ENCODE measurements at places on chromosomes 7 and 10.
A peak's percentile ranks its signal among the peaks of the same experiment; 100 is the strongest.

DNA sequence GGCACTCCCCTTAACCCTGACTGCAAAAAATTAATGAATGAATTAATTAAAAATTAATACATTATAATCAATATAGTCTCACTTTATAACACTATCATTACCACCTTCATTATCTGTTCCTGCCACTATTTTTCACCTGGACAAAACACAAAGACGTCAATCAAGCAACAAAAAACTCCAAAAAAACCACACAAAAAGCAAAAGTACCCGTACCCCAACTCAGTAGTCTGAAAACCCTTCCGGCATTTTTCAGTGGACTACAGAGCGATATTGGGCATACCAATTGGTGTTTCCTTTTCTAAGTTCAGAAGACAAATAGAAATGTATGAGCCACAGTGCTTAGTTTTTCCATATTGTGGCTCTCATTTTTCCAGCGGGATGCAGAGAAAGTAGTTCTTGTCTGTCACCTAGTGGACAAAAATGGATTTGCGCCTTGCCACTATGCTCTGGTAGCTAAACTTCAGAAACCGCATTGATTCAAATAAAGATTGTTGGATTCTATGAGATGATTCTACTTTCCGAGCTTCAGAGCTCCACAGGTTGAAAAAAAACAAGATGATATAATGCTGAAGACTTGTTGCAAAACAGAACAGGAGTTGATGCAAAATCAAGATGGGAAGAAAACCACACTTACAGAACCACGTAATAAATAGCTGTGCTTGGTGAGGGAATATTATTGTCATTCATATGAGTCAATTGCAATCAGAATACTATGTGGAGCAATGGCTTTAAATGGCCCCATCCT is 50.6 kb upstream of the ITGB1 start:
- peak; percentile 92 for DNase-seq

DNA sequence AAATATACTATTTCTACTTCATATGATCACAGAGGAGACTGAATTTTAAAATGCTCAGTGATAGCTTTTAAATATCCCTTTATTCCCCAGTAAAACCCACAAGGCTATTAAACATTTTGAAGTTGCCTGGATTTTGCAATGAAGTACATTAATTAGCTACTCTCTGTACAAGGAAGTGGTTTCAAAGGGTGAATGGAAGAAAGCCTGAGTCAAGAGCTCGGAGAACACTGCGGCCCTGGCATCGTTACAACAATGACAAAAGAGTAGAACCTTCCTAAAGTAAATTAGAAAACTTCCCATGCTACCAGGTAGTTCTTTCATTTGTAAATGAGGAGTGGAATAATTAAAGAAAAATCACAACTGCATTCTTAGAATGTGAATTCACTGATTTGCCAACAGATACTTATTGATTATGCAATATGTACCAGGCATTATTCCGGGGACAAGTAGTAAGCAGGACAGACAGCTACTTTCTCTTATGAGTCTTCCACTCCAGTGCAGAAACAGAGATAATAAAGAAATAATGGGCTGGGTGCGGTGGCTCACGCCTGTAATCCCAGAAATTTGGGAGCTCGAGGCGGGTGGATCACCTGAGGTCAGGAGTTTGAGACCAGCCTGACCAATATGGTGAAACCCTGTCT is 63.0 kb downstream of the ZNF22 start:
- DNase-seq = no peak

DNA sequence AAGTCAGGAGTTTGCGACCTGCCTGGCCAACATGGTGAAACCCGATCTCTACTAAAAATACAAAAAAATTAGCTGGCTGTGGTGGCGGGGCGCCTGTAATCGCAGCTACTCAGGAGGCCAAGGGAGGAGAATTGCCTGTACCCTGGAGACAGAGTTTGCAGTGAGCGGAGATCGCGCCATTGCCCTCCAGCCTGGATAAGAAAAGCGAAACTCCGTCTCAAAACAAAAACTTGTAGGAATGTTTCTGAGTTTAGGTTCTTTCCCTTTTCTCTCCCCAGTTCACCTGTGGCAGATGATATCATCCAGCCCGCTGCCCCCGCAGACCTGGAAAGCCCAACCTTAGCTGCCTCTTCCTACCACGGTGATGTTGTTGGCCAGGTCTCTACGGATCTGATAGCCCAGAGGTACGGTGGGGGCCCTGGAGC is 138.8 kb upstream of the BTBD16 start:
- DNase-seq = no peak

- DNase-seq = no peak
Observed at GRCh38 chr7:148060724-148061123, 529.8 kb upstream of the C7orf33 start.

GRCh38 chr7:47358944-47359588 is 222.8 kb downstream of the TNS3 start:
- no peak for DNase-seq

DNA sequence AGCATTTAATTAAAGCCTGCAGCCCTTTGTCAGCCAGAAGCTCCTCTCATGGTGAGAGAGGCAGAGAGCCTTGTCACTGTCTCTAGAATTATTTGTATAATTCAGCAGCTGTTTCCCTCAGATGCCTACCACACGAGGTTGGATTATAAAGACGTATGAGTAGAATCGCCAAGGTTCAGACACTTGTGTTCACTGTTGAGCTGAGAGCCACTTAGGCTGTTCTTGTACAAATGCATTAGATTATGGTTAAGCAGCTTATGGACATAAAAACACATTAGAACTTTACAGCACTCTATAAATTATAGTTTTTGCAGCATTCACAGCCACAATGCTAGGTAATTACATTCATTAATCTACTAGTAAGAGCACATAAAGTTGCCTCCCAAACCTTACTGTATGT is 282.6 kb downstream of the AUTS2 start:
- DNase-seq = no peak

- DNase-seq = no peak
Observed at GRCh38 chr10:130411496-130412085, 275.4 kb downstream of the GLRX3 start.

- DNase-seq = no peak
Observed at GRCh38 chr7:30880125-30880720, 31.4 kb upstream of the AQP1 start.

GRCh38 chr7:10908600-10908999 is 65.1 kb upstream of the PHF14 start:
- DNase-seq = no peak

DNA sequence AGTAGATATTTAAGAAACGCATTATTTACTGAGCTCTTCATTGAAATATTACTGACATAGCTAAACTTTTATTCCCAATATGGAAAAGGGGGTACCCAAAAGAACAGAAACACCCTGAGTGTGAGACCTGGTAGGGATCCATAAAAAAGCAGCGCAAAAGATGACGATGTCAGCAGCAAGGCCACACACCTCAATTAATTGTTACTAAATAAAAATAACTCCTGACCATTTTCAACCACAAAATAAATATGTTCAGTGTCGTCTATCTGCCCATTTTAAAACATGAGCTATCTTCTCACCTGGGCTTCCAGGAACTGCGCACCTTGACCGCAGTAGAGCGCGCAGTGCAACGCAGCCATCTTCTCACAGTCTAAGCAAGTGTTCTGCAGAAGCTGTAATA is 61.2 kb downstream of the GSAP start:
- DNase-seq = no peak

DNA sequence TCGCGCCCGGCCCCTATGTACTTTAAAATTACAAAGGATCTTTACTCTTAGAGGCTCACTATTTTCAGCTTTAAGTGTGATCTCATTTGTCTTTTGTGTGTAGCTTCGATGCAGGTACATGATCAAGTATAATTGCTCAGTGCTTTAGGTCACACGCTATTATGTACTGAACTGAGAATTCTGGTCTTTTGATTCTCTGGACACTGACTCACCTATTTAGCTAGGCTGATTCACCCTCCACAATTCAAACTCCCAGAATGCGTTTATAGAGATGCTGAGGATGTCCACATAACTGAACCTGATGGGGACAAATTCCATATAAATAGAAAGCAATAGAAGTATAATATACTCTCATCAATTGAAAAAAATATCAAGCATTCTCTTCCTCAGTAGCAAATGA is 57.8 kb downstream of the PRKCQ start:
- no peak for DNase-seq

DNA sequence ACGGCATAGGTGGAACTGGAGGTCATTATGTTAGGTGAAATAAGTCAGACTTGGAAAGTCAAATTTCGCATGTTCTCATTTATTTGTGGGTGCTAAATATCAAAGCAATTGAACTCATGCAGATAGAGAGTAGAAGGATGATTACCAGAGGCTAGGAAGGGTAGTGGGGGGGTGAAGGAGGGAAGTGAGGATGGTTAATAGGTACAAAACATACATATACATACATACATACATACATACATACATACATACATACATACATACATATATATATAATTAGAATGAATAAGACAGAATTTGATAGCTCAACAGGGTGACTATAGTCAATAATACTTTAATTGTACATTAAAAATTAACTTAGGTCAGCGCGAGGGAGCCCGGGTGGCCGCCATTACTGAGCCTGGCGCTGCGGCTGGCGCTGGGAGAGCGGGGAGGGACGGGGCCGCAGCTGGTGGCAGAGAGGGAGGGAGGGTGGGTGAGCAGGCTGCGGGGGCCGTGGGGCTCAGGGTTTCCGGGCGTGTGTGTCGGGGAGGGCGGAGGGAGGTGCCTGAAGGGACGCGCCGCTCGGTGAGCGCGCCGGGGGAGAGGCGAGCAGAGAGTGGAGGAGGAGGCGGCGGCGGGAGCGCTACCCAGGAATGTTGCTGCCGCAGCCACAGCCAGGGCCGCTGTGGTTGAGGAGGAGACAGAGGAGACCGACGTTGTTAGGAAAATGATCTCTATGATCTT is 85.8 kb upstream of the EGFR start:
- peak; percentile 83 for DNase-seq

- DNase-seq = no peak
Observed at GRCh38 chr7:76051840-76052239, 3.9 kb downstream of the MDH2 start.

DNA sequence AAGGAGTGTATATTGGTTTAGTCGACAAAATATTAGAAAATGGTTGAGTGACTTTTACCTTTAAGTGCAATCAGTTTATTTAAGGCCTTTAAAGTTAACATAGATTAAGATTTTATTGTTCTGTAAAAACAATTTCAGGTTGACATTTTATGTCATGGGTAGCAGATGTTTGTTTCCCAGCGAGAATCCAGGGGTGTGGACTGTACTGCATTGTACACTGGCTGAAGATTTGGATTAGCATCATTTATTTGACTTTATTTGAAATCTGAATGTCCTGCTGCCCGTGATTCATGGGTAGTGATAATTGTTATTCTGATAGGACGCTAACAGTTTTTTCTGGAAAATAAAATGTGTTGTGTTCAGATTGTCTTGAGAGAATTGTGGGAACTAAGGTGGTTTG is 39.3 kb downstream of the RBM33 start:
- no peak for DNase-seq

DNA sequence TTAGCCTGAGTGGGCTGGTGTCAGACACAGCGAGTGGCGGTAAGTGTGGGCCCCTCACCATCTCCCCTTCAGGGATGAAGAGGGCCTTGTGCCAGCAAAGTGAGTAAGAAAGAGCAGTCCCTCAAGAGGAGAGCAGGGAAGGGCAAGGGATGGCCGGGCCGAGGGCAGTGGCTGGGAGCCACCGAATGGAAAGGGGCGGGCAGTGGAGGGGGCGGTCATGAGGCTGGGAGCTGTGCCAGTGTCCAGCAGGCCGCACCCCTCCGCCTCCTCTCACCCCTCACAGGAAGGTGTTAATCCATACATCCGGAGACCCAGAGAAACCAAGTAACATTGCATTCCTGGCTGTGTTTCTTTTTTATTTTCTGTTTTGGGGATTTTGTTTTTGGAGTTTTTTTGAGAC is 28.6 kb upstream of the RASGEF1A start:
- no peak for DNase-seq

GRCh38 chr7:66886152-66886551 is 34.9 kb upstream of the TMEM248 start:
- no peak for DNase-seq

DNA sequence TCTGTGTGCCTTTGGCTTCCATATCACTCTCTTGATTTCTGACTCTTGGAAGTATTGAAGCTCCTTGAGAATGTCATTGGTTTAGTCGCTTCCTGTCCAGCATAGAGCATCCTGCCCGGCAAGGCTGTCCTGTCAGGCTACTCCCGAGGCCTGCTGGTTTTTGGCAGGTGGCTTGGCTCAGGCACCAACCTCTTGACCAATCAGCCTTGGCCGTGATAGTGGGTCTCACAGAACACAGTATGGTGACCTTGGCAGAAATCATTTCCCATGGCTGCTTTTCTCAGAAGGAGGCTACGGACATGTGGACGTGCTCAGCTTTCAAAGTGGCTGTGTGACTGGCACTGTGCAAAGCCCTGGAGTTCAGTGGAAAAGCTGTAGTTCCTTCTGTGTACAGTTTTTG is 516.9 kb downstream of the REEP3 start:
- DNase-seq = no peak

GRCh38 chr10:36280890-36281499 is 638.9 kb upstream of the FZD8 start:
- DNase-seq = peak; percentile 22

GRCh38 chr7:25031007-25031406 is 51.0 kb upstream of the OSBPL3 start:
- no peak for DNase-seq

DNA sequence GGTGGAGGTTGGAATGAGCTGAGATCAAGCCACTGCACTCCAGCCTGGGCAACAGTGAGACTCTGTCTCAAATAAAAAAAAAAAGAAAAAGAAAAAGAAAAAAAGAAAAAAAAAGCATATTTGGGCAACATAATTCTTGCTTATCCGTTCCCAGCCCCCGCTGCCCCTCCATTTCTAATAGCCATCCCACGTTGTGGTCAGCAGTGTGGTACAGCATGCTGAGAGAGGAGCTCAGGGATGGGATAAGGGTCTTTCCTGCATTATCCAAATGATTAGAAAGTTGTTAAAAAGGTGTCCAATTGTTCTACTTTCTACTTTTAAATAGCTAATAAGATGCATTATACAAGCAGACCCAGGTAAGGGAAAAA is 104.9 kb upstream of the ZNF92 start:
- no peak for DNase-seq

- no peak for DNase-seq
Observed at GRCh38 chr7:45657890-45658715, 83.9 kb downstream of the ADCY1 start.
